Ecto neural progenitor cell (in vitro differentiated cells): ENCODE measurements at places on chromosomes 12 and 14.

DNA sequence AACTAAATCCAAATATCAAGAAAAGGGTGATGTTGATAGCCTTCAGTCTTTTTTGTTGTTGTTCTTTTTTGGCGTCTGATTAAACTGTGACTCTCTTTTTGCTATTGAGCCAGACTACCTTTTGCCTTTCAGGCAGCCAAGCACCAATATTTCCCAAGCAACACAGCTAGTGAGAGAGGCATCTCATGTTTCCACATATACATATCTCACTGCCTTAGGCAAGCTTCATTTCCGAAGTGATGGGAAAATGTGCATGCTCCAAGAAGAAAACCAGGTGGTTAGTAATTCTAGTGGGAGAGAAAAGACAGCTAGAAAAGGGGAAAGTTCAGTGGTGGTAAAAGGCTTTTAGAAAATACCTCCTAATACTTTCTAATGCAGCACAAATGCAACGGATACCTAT lies 277.7 kb downstream of the TMTC2 start:
- no peak for DNase-seq

GRCh38 chr12:131076296-131076695 lies 122.6 kb downstream of the ADGRD1 start:
- no peak for DNase-seq

DNA sequence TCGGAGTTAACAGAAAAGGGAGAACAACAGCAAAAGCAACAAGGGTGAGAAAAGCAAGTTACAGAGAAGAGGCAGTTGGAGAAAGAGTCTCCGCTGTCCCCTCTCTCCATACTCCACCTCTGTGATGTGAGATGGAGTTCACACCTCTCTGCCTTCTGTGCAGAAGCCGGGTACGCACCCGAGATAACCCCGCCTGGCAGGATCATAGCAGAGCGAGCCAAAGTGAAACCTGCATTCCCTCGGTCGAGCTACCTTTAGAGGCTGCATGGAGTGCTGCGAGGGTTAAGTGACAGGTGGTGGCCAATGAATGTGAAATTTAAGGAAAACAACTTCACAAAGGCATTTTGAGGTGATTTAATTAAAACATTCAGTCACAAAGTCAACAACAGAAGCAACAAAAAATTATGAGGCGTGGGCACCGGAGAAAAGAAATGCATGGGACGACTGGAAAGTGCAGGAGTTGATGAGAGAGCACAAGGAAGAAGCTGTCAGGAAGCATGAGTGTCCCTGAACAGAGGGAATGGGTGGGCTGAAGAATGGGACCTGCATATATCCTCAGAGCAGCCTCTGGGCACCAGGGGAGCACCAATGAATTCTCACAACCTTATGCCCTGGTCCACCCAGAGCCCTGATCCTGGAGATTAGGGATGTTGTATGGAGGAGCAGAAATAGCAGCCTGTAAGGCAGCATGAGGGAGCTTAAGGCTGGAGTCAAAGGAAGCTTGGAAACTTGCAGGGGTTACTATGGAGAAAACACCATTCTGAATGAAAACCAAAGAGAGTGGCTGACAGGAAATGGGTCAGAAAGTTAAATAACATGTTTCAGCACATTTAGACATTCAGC lies 208.3 kb downstream of the EMP1 start:
- no peak for DNase-seq

GRCh38 chr14:90607141-90607540 lies 209.1 kb downstream of the TTC7B start:
- DNase-seq = no peak

- no peak for DNase-seq
These were observed 137.5 kb upstream of the CCND2 start for GRCh38 chr12:4135919-4136605.

GRCh38 chr12:47112679-47113078 lies 32.9 kb upstream of the AMIGO2 start:
- no peak for DNase-seq

- DNase-seq = no peak
These were observed 92.9 kb upstream of the EGLN3 start for GRCh38 chr14:34043627-34044372.

GRCh38 chr14:83058068-83058467 lies 1524.4 kb upstream of the SEL1L start:
- DNase-seq = no peak

GRCh38 chr12:54230555-54230954 lies 41.8 kb upstream of the SMUG1 start:
- no peak for DNase-seq

DNA sequence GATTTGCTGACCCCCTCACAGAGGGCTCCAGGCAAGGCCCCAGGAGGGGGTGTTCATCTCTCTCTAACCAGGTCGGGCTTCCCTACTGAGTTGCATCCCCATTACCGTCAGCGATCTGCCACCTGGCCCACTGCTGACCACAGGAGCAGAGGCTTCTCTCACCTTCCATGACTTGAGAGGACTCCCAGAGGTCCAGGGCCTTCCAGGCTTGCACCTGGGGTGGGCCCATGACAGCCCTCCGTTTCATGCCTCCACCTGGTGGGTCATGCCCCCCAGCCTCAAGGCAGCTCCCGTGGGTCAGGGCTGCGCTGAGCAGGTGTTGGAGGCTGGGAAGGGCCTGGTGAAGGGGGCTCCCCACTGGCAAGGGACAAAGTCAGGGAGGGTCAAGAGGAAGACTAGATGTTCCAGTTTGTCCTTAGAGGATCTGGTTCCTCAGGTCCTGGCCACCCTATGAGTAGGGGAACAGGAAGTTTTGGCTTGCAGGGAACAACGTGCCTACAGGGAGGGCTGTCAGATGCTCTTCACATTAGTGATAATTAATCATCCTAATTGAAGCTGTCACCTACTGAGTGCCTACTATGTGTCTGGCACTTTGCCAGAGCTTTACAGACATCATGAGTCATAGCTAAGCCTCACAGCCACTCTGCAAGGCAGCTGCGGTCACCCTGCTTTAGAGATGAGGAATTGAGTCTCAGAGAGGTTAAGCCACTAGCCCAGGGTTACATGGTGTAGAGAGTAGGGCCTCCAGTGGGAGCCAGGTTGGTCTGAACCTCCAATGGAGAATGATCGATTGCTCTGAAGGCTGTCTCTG lies 13.8 kb downstream of the NFKBIA start:
- no peak for DNase-seq

GRCh38 chr12:18696971-18697602 lies 40.7 kb downstream of the PLCZ1 start:
- DNase-seq = no peak

DNA sequence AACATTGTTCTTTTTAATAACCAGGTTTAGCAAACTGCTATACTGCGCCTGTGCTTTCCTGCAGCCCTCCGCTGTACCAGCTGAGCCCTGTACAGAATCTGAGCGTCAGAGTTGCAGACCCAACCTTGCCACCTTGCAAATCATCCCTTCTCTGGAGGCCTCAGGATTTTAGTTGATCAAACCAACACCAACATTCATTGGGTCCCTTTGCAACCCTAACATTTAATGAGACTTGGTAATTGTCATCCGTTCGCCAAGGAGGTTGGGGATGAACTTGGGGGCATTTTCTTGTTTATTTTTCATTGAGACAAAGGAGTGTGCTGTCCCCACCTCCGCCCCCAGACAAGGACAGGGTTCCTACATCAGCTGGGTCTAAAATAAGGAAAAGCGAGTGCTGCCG lies 2.6 kb upstream of the GSC start:
- DNase-seq = no peak

- no peak for DNase-seq
These were observed 1006.0 kb upstream of the USP15 start for GRCh38 chr12:61254225-61254624.

DNA sequence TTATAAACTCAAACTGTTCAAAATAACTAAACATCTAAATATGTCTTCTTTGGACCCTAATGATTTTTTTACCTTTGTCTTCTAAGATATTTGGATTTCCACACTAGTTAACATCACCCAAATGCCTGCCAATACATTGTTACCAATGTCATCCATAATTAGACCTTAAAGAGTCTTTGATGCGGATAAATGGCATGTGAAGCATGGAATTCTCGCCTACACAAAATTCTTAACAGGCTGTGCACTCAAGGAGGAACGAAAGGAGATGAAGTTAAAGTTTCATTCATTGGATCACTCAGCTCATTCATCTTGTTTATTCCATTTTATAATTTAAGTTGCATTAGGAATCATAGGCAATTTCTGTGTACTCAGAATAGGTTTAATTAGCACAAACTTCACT lies 219.7 kb downstream of the ACSS3 start:
- DNase-seq = no peak

DNA sequence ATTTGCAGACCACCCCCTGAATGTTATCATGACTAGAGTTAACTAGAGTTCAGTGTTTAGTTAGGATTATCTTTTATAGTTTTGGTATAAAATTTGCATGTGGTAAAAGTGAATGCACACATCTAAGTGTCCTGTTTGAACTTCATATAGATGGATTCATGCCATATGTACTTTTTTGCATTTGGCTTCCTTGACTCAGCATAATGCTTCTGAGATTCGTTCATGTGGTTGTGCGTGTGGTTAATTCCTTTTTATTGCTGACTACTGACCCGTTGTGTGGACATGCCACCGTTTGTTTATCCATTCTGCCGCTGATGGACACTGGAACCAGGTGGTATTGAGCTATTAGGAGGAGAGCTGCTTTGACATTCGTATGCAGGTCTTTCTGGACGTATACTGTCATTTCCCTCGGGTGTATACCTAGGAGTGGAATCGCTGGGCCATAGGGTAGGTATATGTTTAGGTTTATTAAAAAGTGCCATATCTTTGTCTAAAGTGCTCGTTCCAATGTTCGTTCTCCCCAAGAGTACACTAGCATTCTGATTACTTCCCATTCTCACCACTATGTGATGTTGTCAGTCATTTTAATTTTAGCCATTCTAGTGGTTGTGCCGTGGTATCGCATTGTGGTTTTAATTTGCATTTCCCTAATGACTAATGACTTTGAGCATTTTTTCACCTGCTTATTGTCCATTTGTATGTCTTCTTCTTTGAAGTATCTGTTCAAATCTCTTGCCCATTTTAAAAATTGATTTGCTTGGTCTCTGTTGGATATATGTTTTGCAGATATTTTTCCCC lies 37.7 kb downstream of the RIN3 start:
- no peak for DNase-seq

DNA sequence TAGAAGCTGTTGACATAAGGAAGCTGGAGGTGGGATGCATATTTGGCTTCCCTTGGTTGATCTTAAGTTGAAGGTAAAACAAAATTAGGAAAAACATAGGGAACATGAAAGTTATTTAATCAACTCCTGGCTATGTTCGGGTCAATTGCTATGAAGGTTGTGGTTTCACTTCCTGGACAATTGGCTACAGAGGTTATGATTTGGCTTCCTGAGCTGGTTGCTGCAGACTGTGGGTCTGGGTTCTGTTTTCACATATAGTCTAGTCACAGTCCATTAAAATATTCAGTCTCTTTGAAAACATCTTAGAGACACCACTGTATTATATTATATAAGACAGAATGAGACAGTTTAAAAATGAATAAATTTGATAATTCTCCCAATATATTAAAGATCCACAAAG lies 895.2 kb upstream of the USP15 start:
- no peak for DNase-seq

GRCh38 chr14:92967346-92967926 lies 44.5 kb downstream of the CHGA start:
- no peak for DNase-seq

DNA sequence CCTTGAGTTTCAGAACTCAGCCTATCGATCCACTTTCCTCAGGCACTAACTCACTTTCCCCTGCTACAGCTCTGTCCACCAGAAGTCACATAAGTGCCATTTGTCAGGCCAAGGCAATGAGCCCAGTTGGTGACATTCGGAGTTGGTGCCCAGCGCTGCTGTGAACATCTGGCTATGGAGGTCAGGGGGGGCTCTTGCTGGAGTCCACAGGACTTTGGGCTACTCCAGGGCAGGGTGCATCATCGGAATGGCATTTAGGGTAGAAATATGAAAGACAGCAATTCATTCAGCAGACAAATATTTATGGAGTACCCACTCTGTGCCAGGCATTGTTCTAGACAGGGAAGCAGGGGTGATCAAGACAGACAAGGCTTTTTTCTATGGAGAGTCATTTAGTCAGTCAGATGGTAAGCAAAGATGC lies 1.5 kb upstream of the PPP1CC start:
- DNase-seq = no peak

DNA sequence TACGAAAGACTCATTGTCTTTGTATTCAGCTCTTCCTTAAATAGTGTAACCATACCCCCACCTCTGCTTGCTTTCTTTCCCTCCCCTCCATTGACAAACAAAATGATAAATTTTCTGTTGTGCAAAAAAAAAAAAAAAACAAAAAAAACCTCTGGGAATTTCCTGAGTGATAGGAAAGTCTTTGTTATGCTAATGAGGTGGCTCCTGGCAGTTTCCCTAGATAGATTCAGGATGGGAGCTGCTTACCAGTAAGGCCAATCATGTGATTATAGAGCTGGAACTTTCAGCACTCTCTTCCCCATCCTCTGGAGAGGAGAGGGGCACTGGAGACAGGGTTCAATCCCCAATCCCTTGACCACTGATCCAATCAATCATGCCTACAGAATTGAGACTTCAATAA lies 120.5 kb downstream of the NUAK1 start:
- no peak for DNase-seq

- peak; percentile 20 for DNase-seq
These were observed 23.8 kb downstream of the SLC6A13 start for GRCh38 chr12:238736-239398.

- no peak for DNase-seq
These were observed 86.0 kb upstream of the OTX2 start for GRCh38 chr14:56896231-56896630.

- DNase-seq = no peak
These were observed 1.2 kb upstream of the PRIMA1 start for GRCh38 chr14:93789228-93790130.

- no peak for DNase-seq
These were observed 254.6 kb upstream of the USP15 start for GRCh38 chr12:62005615-62006014.

DNA sequence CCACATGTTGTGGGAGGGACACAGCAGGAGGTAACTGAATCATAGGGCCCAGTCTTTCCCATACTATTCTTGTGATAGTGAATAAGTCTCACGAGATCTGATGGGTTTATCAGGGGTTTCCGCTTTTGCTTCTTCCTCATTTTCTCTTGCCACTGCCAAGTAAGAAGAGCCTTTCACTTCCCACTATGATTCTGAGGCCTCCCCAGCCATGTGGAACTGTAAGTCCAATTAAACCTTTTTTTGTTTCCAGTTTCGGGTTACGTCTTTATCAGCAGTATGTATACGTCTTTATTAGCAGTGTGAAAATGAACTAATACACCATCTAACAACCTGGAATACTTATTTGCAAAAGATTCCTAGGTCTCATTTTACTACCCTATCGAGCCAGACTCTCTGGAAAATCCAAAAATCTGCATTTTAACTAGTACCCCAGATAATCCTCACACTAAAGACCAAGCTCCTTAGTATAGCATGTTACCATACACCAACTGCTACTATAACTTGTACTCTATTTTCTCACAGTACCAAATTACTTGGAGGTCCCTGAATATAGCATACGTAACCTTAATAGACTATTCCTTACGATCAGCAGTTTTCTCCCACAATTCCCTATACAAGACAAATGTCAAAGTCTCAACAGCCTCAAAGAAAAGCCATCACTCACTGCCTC lies 11.5 kb downstream of the GTF2A1 start:
- DNase-seq = no peak

- DNase-seq = no peak
These were observed 7.0 kb downstream of the NIN start for GRCh38 chr14:50823762-50824636.
